Adipocyte (in vitro differentiated cells): ENCODE measurements at places on chromosomes 3 and 15.
A peak's percentile ranks its signal among the peaks of the same experiment; 100 is the strongest.

GRCh38 chr3:194993896-194994295 is 277.1 kb downstream of the XXYLT1 start:
- DNase-seq = no peak

DNA sequence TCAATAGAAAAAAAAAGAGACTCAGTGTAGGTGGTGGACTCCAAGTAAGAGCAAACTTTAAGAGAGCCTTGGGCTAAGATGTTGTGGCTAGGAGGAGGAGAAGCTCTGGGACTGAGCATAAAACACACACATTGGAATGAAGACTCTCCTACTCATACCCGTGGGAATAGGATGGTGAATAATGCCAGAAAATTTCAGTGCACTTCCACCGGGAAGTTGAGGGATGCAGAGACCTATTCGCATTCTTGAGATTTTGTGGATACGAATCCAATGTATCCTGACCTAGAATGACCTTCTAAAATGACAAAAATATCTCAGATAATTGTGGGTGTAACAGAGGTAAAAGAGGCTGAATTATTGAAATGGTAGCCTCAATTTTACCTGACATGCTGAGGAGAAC is 388.7 kb upstream of the SGO1 start:
- DNase-seq = peak; percentile 50

- DNase-seq = no peak
Observed at GRCh38 chr3:85264381-85264780, 305.6 kb downstream of the CADM2 start.

DNA sequence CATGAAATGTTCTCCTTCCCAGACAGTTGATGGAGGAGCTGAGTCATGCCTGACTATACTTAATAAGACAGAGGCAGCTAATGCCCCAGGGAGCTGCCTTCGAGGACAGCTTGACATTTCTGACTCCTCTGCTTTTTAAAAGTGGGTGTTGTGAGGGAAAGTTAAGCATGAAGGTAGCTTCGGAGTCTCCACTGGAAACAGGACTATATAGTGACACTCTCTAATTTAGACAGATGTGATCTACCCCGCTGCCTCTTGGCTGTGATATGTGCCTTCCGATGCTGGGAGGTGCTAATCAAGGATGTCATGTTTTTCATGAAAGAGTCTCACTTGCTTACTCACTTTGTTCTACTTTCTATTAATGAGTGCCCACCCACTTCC is 72.7 kb downstream of the IL1RAP start:
- peak; percentile 52 for DNase-seq

GRCh38 chr15:36172955-36173354 is 406.5 kb upstream of the CDIN1 start:
- DNase-seq = peak; percentile 25

DNA sequence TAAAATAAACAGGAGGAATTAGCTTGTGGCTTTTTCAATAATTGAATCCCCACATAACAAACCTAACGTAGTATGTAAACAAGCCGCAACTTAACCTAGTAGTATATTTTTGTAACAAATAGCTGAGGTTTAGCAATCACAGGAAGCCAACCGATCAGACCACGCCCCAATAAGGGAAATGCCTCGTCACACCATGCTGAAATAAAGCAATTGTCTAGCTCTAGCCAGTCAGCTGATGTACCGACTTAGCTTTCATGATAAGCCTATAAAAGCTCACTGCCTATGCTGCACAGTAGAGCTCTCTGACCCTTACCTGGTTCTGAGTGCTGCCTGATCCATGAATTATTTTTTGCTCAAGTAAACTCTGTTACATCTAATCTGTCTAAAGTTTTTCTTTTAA is 208.9 kb downstream of the ROBO1 start:
- DNase-seq = no peak

DNA sequence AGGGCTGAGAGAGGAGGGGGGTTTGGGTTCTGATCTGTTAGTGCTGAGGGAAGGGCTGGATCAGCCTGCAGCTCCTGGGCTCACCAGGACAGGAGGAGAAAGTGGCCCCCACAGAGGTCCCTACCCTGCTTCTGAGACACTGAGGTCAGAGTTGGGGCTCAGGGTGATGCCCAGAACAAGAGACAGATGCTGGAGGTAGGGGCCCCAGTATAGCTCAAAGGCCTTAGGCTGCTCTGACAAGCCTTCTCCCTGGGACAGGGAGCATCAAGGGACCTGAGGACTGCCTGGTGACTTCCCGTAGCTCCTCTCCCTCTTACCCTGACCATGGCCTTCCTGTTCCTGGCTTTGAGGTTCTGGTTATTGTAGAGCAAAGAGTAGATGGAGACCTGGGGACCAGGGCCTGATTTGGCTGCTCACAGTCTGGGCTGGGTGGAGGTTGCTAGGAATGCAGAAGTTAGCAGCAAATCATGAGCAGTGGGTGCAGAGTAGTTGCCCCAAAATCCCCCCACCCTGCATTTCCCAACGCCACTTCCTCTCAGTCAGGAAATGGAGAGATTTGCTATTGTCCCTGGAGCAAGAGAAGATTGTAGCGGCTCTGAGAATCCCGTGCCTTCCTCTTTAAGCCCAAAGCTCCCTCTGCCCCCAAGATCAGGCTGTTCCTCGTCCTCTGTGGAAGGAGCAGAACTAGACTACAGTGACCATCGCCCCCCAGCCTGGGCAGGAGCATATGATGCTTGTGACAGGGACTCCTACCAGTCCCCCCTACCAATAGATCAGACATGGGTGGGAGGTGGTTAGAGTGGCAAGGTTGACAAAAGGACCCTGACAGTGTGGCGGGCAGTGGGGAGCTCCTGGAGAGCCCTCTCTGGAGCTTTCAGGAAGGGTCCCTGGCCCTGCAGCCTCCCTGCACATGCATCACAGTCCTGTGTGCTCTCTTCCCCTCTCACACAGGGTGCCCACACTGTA is 47.4 kb upstream of the SEC22A start:
- no peak for DNase-seq

DNA sequence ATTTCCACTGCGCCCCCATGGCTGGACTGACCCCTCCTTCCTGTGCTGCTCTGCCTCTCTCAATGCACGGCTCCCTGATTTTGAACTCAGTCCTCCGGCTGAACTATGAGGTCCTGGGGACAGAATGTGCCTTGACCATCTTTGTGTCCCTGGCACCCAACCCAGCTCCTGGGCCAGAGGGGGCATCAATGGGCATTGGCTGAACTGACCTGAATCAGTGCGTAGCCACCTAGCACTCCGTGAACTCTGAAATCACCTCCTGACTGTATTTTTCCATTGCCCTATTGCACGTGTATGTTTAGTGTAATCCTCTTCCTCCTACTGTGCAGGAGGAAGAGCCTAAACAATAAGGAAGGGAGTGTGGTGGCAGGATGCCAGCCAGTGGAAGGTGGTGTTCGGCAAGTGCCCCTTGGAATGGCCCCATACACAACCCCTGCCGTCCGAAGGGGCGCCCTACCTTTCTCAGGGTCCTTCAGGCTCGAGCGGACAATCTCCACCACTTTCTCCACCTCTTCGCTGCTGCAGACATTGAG is 33.5 kb downstream of the BDH1 start:
- DNase-seq = peak; percentile 17

DNA sequence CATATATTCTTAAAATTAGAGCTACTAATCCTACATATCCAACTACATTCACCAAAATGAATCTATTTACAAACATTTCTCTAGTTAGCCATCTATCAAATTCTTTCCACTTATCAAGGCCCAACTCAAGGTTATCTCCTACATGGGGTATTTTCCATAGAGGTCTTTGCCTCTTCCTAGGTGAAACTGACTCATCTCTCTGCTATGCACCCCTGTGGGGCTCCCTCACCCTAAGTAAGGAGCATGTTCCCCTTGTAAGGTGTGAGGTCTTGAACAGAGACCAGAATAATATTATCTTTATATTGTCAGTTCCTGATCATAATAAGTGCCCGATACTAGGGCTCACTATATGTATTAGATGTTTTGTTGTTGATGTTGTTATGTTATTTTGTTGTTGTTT is 74.6 kb upstream of the TSC22D2 start:
- no peak for DNase-seq

DNA sequence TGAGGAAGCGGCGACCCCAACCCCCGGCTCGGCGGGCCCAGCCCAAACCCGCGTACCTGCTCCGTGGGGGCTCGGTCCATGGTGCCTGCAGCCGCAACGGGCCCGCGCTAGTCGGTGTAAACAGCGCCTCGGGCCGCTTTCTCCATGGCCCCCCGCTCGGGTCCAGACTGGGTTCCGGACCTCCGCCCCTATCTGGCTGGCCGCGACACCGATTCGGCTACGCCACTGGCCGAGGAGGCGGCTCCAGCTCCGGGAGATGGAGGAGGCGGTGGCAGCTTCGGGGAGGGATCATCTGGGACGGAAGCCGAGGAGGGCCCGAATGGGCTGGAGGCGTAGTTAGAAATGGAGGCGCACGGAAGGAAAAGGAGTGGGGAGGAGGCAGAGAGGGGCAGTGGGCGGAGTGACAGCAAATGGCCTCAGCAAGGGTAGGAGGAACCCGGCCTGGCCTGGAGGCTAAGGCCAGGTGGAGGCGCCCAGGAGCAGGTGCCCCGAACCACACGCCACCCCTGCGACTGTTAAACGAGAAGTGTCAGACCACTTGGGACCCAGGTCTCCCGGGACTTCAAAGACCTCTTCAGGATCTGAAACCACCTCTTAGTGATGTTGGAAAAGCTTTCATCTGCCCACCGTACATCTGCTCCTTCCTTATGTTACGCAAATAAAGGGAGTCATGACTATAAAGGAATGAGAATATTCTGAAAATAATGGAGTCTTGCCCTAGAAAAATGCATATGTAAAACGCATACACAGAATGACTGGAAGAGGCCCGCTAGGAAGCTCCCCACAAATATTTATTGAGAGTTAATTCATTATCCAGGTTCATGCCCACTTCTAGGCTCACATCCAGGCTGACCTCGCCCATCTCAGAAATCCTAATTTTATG is at the start of gene SECISBP2L:
TSS of gene SECISBP2L (minus strand) at position 227 of the 883 bp plus-strand sequence. CDS start at position 80, 147 bp downstream.
- peak; percentile 97 for DNase-seq

DNA sequence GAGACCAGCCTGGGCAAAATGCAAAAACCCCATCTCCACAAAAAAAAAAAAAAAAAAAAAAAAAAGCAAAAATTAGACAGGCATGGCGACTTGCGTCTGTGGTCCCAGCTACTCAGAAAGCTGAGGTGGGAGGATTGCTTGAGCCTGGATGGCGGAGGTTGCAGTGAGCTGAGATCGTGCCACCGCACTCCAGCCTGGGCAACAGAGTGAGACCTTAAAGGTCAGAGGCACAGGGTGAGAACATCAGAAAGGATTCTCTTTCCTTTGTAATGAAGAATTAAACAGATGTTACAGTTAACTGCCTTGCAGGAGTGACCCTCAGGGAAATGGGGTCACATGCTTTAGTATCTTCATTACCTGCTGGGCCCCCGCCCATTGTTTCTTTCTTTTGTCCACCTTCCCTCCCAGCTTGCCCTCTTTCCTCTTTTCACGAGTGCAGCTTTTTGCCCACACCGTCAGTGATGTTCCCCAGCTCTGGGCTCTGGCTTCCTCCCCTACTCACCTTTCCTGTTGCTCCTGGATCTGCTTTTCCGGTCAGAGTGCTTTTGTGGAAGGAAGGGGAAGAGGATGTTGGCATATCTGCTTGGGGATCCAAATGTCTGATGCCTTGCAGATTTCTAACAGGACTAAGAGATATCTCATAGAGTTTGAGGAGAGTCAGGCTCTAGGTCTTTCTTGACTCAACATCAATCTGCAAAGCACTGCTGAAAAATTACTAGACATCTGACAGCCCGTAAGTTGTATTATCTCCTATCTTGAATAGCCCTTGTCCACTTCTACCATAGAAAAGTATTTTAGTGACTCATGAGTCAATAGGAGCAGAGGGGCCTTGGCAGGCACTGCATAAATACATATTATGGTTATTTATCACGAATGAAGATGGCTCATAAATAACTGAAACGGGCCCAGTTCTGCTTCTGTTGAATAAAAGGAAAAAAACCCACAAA is 35.6 kb upstream of the NDUFB4 start:
- no peak for DNase-seq

DNA sequence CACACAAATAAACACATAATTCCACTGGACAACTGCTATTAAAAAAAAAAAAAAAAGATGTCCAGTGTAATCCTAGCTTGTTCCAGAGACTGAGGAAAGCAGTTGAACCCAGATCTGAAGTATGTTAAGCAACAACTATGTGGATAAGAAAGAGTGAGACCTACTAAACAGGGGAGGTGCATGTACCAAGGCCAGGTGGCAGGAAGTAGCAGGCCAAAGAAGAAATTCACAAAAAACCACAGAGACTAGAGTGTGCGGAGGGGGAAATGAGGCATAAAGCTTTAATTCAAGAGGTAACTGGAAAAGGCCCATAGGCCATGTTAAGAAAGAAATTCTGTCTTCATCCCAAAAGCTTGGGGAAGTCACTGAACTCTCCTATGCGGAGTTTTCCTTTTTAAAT is 490.0 kb downstream of the NAALADL2 start:
- no peak for DNase-seq

- peak; percentile 25 for DNase-seq
Observed at GRCh38 chr15:88828791-88829190, 25.6 kb downstream of the ACAN start.

DNA sequence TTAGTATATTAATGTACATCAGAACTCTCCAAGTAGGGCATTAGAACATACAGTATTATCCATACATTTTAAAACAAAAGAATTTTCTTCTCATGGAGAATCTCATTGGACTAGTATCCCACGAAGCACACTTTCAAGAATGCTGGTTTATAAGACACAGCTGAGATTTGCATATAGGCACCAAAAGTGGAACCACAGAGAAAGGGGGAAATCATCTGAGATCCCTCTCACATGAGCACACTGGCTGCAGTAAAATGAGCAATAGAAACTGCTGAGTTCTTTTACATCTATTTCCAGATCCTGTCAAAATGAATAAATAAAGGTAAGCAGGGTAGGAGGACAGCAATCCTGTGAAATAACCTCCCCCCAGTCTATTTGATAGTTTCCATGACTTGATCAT is 665.3 kb downstream of the FHIT start:
- DNase-seq = no peak

DNA sequence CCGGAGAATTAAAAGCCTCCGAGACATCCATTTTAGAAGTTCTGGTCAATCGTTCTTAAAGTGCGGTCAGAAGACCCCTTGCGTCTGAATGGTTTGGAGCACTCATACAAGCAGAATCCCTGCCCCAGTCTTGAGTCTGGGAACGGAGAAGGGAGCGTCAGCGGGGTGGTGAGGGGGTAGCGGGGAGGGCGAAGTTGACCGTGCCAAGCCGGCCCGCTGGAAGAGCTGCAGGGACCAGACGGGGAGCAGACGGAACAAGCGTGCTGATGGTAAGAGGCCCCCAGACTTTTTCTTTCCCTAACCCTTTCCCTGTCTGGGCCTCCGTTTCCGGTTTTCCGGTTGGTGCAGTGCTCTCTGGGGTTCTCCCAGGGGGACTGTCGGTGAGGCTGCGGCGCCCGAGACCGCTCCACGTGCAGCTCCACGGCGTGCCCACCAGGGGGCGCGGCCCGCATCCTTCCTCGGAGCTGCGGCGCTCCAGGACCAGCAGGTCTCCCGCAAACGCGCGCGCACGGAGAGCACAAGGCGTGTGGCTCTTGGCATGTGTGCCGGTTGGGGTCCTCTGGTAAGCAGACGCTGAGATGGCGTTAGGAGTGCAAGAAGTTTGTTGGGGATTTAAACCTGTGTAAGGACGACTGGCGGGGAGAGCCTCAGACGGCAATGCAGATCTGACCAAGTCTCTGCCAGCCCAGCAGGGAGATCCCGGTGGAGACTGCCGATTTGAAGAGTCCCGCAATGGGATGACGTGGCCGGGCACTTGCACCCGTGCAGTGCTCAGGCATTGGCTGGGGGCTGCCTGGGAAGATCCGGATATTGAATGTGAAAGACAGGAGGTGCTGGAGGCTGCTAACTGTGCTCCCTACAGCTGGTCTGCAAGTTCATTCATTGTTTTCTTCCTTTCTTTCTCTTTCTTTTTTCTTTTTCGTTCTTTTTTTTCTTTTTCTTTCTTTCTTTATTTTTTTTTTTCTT is 19.2 kb upstream of the CORO2B start:
- peak; percentile 93 for DNase-seq

GRCh38 chr3:72319194-72320094 is 528.8 kb downstream of the SHQ1 start:
- peak; percentile 36 for DNase-seq
